Esophagus muscularis mucosa (tissue), 4 donors: ENCODE measurements at places on chromosomes 11 and 22.

- DNase-seq, result no peak
These were observed 519.6 kb downstream of the NTM start for GRCh38 chr11:131889760-131890581.

GRCh38 chr22:46010951-46011626 is 34.1 kb upstream of the WNT7B start:
- no peak for DNase-seq

DNA sequence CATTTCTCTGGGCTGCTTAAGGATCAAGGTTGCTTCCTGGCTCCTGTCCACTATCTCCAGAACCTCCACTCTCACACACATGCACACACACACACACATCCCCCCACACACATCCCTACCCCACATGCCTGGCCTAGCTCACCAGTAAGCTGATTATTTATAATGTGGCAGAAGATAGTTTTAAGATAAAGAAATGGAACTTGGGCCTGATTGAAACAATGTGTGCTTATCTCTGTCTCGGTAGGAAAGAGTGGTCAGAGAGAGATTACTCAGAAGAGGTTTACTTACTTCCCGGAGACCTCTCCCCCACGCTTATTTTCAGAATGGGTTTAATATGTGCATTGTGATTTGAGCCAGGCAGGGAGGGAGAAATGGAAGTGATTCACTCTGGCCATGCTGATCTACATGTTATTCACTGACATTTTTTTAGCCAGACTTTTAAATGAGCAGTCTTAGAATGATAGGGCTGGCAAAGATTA is 422.4 kb downstream of the TENM4 start:
- no peak for DNase-seq

- no peak for DNase-seq
These were observed 73.2 kb upstream of the FGF3 start for GRCh38 chr11:69892237-69892985.

- DNase-seq, result no peak
These were observed 28.8 kb downstream of the IGLL5 start for GRCh38 chr22:22916215-22916951.

DNA sequence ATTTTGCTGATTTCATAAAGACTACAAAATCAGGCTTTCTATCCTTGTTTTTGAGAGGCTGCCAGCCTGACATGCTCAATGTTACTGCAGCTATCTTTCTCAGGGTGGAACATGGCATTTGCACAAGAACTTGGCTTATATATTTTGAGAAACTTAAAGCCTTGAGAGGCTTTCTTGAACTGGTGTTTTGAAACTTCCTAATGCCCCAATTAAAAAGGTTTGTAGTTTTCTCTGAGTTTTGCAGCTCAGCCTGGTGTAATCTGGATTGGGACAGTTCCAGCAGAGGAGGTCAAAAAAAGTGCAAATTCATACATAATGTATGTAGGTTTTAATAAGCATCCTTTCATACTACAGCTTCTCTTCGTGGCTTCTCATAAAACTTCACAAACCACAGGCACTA is 223.4 kb downstream of the FAM76B start:
- DNase-seq, result no peak

DNA sequence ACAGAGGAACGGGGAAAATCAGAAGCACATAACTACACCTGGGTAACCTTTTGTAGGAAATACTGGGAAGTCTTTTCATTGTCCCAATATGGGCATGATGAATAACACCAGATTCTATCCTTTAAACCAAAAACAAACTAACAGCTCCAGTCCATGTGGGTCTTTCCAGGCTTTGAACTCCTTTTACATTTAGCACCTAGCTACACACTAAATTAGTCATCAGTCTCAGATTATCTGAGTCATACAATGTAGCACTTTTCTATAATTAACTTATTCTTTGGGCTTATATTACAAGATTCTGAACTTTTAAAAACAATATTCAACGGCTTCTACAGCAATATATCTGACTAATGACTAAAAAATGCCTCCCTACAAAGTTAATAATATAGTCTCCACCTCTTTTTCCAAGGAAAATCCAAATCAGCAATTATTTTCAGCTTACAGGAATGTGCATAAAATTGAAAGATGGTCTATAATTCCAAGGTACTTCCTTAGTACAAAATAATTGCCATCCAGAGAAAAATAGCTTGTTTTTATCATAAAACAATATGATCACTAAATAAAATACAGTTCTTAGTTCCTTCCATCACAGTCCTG is 26.3 kb downstream of the STK33 start:
- no peak for DNase-seq

DNA sequence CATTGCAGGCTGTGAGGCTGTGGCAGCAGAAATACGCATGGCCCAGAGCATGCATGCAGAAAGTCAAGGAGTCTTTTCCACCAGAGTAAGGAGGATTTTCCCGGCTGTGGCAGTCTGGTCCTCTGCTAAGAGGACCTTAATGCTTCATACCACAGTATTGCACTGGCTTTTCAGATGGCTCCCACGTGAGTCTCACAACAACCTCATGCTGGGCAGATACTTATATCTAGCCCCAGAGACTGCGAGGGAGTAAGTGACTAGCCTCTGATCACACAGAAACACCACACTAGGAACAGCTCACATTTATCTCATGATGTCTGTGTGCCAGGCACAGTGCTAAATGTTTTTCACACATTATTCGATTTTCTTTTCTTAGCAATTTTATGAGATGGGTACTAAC is 8.0 kb downstream of the CRY2 start:
- DNase-seq, result no peak
